IMR-90 (cell line): ENCODE measurements at places on chromosomes 1 and 21. TPM values are rescaled to one million over a fixed set of nuclear protein-coding genes. Genes with fewer than 3 reads are reported as not detected.

DNA sequence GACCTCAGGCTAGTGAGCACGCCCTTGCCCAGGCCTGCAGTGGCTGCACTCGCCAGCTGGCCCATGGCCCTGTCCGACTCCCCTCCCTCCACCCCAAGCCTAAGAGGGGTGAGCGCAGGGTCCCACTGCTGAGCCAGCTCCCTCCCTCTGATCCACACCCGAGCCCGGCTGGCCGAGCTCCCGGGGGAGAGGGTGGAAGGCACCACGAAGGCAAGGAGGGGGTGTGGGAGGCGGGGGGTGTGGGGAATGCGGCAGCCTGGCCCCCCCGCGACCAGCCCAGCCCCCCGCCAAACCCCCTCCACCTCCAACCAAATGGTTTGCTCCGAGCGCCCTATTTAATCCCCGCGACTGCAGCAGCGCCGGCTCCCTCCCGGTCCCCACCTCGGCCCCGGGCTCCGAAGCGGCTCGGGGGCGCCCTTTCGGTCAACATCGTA, at the start of gene CADM3:
Gene CADM3 (plus strand): TSS at position 362 of the 434 bp plus-strand sequence. CDS start 151 bp downstream, outside the sequence.
- no peak for DNase-seq

DNA sequence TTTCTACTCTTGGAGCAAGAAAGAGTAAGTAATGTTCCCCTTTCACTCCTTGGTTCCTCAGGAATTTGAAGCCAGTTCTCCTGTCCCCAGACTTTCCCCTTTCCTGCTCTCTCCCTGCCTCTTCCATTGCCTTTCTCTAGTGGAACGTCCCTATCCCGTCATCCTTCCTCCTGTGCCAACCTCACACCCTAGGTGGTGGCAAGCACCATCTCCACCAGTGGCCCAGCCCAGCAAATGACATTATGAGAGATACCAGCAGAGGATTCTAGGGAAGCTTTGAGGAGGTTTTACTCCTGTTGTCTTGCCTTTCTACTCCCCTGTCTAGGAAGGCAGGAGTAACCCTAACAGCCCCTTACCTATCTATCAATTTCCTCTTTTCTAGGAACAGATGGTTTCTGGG, 8.1 kb upstream of the TACSTD2 start:
- DNase-seq, result no peak

The HAO2 gene
- not detected in 2 replicates for total RNA-seq

The SPOCD1 gene
- total RNA-seq, result 42.2 and 59.7 TPM in 2 replicates

DNA sequence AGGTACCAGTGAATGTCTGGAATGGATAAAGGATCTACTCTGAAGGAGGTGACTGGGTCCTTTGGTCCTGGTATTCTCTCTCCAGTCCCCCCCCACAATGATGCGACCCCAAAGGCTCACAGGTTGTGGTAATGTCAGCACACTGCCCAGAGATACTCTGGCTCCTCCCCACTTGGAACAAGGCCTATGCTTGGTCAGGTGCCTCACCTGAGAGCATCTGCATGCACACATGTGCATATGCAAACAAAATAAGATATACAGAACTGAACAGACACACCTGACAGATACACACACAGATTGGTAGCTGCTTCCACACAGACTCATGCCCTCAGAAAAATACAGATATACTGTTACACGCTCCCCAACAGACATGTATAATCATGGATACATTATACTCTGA, 33.5 kb downstream of the DMAP1 start:
- no peak for DNase-seq

- DNase-seq, result peak; percentile 21
These were observed 150.7 kb downstream of the SETD4 start for GRCh38 chr21:35909456-35910223.

DNA sequence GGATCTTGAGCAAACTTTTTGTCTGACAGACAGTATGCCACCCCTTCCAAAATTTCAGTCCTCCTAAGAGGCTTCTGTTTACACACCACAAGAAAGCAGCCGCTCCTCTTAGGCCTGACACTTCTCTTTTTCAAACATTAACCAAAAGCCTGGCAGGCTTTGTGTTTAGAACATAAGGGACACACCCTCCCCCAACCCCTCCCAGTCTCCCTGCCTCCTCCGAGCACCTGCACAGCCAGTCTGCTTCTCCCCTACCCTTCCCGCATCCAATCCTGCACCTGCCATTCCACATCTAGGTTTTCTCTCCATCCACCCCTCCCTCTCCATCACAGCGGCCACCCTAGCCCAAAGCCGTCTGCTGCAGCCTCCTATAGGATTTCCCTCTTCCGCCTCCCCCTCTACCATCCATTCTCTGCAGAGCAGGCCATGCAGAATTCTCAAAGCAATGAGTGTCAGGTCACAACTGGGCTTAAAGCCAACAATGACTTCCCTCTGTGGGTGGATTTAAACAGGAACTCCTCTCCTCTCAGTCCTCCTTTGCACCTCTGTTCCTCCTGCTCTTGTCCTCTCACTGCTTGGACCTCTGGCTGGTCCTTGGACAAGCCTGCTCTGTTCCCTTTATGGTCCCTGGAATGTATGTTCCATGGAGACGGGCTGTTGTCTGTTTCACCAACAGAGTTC, 478.2 kb downstream of the NPHP4 start:
- no peak for DNase-seq

GRCh38 chr1:214123061-214123784, 135.4 kb downstream of the PROX1 start:
- peak; percentile 57 for DNase-seq

- no peak for DNase-seq
These were observed 95.6 kb upstream of the LBR start for GRCh38 chr1:225523263-225523950.

DNA sequence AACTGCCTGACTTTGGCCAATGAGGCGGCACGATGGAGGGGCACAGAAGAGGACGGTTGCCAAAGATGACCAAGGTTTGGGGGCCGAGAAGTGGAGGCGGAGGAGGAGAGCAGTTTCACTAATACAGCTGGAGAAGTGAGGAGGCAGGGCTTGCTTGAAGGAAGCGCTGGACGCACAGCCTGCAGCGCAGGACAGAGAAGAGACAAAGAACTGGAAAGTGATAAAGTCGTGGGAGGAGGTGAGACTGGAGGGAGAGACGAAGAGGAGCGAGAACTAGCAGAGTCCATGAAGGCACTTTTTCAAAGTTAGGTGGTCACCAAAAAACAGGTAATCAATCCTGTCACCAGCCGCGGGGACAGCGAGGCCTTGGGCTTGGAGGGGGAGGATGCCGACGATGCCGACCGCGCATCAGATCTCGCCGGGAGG, 771 bp downstream of the PACC1 start:
- DNase-seq, result peak; percentile 14

DNA sequence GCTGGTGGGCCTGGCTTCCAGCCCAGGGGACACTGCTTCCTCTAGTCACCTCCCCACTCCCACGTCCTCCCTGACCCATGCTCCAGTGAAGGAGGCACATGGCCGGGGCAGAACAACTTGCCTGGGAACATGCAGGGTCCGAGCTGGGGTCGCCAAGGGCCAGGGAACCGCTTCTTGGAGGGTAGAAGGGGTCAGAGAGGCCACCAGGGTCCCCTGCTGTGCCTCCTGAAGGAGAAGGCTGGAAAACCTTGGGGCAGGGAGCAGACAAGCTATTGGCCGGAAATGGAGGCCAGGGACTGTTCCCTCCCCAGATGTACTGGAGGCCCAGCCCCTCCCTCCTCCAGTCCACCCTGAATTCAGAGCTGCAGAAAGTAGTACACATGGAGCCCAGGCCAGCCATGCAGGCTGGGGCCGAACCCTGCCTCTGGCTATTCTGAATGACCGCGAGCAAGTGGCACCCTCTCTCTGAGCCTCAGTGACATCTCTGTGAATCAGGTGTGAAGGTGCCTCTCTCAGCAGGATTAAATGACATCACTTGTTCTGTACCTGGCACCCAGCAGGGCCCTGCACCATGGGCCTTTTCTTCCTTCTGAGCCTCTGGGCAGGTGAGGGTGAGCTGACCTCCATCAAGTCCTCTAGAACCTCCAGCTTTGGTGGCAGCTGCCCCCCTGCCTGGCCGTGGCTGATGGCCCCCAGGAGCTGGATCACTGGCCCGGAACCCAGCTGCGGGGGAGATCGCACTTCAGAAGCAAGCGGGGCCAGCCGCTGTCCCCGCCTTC, 15.7 kb downstream of the SPOCD1 start:
- DNase-seq, result no peak

DNA sequence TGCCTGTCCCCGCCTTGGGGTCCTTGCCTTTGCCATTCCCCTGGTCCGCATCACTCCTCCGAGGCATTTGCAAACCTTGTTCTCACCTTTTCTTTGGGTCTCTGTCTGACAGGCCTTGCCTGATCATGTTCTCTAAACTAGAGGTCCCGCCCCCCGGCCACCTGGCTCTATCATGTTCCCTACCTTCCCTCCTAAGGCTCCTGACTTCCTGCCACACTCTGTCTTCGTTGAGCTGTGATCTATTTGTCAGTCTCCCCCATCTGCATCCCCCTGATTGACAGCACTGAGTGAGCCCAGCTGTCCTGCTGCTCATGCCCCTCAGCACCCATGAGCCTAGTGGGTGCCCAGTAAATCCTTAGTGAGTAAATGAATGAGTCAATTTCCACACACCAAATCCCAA, 22.8 kb downstream of the ERG start:
- no peak for DNase-seq

GRCh38 chr1:91968334-91968733, 19.1 kb downstream of the BRDT start:
- no peak for DNase-seq

DNA sequence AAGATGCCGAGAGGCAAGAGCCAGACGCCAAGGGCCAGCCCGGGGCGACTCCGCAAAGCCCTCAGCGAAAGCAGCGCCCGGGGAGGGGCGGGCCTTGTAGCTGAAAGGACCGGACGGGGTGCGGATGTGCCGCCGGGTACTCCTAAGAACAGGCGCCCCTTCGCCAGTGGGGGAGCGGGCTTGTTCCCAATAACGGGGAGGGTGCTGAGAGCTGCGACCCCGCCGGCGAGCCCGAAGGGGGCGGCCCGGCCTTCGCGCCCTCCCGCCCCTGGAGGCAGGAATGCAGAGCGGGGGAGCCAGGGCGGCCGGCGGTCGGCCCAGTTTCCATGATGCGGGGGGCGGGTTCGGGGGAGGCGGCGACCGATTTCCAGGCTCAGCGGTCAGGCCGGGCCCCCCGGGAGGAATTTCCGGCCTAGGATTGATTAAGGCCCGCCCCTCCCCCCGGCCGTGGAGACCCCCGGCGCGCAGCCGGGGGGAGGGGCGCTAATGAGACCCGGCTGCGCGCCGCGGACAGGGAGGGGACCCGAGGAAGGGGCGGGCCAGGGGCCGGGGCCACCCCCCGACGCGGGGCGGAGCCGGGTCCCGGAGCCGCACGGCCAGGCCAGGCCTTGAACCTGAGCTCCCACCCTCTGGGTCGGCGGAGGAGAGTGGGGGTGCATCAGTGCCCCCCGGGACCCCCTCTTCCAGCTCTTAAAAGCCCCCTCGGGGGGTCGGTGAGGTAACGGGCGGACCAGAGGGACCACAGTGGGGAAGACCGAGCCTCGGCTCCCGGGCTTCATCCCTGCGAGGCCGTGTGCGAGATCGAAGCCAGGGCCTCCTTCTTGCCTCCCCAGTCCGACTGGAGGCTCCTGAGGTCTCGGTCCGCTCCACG, 898 bp upstream of the TMEM200B start:
- peak; percentile 60 for DNase-seq

The FCRL2 gene
- not detected in 2 replicates for total RNA-seq

DNA sequence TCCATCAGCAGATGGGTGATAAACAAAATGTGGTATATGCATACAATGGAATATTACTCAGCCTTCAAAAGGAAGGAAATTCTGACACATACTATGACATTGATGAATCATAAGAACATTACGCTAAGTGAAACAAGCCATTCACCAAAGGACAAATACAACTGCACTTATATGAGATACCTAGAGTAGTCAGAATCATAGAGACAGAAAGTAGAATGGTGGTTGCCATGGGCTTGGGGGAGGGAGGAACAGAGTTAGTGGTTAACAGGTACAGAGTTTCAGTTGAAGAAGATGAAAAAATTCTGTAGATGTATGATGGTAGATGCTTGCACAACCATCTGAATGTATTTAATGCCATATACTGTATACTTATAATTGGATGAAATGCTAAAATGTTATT, 39.1 kb upstream of the KCNK2 start:
- no peak for DNase-seq

GRCh38 chr1:38962560-38962959, 20.9 kb upstream of the RHBDL2 start:
- peak; percentile 28 for DNase-seq

The LAD1 gene
- under 0.01 TPM in 1 of 2 replicates, not detected in the other for total RNA-seq
